ENCODE measurements at places on chromosomes 16 and 17.
A peak's percentile ranks its signal among the peaks of the same experiment; 100 is the strongest.

- DNase-seq = no peak
These were observed 186.6 kb downstream of the WWOX start for GRCh38 chr16:78286065-78286464.

- DNase-seq = no peak
These were observed 14.9 kb upstream of the KCNJ12 start for GRCh38 chr17:21361020-21361809.

DNA sequence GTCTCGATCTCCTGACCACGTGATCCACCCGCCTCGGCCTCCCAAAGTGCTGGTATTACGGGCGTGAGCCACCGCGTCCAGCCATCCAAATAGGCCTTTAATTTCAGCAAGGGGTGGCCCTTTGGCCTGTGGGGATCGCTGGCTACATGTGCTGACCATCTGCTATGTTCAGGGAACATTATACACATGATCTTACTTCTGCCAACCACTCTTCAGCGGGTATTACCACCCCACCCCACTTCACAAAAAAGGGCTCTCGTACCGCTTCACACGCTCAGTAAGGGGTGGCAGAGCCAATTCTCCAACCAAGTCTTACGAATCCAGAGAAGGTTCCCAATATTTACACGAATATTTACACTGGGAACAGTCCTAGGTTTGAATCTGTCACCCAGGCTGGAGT, 11.8 kb downstream of the CCDC92B start:
- no peak for DNase-seq

- DNase-seq = no peak
These were observed 29.5 kb downstream of the MAP2K6 start for GRCh38 chr17:69444023-69444422.

DNA sequence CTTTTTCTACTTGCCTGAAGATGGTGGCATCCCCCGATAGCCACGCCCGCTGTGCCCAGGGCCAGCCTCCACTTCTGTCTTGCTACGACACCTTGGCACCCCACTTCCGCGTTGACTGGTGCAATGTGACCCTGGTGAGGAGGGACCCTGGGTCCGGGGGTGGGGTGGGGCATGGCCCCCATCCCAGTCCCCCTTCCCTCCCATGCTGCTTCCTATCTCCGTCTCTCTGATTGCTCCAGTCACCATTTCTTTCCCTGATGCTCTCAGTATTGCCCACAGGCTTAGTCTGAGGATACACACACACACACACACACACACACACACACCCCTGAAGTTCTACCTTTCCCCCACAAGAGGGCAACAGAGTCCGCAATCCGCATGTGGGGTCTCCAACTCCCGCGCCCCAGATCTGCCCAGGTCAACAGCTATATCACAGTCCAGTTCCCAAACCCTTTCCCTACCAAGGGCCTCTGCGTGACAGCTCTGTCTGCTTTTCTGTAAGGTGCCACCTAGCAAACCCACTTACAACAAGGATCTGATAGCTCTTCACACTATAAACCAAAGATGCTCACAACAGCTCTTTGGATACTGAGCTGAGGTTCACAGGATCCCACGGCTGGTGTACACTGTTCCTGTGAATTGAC, 3.4 kb downstream of the SGCA start:
- DNase-seq = peak; percentile 44

DNA sequence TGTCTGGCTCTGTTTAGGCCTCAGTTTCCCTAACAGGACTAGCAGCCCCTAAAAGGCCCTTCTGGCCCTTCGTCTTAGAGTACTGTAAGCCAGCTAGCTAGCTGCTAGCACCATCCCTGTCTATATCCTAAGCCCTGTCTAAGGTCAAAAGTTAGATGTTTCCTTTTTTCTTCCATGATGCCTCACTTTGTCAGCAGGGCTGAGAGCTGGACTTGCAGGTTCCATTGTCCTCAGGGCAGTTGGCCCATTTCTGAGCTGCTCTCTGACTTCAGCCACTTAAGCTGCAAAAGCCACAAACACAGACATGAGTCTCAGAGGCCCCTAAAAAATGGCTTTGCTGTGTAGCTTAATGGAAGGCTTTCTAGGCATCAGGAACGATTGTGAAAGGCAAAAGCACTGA, 187.7 kb downstream of the CBLN1 start:
- DNase-seq = no peak

- no peak for DNase-seq
These were observed 7.5 kb upstream of the OR1F1 start for GRCh38 chr16:3180445-3180878.

DNA sequence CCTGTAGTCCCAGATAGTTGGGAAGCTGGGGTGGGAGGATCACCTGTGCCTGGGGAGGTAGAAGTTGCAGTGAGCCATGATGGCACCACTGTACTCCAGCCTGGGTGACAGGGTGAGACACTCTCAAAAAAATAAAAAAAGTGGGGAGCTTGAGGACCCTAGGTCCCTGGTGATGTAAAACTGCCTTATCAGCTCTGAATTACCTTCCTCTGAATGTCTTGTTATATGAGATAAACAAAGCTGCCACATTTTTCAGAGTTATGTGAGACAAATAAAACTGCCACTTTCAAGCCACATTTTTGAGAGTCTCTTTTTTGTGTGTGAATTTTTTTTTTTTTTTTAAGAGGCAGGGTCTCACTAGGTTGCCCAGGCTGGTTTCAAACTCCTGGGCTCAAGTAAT, 32.0 kb upstream of the B4GALNT2 start:
- no peak for DNase-seq

DNA sequence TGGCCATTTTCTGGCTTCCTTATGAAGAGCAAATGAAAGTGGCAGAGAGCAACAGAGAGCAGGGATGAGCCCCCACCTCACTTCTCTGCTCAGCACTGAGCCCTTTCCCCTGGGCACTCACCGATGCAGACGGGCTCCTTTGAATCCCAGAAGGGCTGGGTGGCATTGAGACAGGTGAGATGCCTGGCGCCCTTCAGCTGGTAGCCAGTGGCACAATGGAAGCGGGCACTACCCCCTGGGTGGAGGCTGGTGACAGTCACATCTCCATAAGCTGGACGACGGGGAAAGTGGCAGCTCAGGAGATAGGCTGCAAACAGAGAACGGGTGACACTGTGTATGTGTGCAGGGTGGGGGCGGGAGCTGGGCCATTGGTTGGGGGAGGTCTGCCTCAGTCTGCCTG, 12.5 kb upstream of the PHF12 start:
- no peak for DNase-seq

- no peak for DNase-seq
These were observed 450.7 kb upstream of the CCL2 start for GRCh38 chr17:33804401-33804800.

GRCh38 chr16:27924411-27925118, 138.9 kb downstream of the GSG1L start:
- no peak for DNase-seq

- DNase-seq = peak; percentile 37
These were observed 17.3 kb upstream of the HEXD start for GRCh38 chr17:82400830-82401229.

- DNase-seq = no peak
These were observed 181.9 kb downstream of the SPECC1 start for GRCh38 chr17:20191056-20191455.

DNA sequence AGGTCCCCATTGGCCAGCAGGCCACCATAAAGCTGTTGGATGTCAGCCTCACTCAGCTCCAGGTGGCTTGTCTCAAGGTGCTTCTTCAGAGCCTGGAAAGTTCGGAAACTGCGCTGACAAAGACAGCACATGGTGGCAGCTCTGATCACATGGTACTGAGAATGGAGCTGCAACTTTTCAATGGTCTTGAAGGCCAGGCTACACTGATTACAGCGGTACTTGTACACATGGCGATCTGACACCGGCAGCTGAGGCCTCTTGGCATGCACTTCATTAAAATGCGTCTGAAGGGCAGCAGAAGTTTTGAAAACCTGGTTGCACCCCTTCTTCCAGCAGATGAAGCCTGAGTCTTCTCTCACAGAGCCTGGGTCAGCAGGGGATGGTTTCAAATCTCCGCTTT, 249.7 kb downstream of the ZFHX3 start:
- no peak for DNase-seq

DNA sequence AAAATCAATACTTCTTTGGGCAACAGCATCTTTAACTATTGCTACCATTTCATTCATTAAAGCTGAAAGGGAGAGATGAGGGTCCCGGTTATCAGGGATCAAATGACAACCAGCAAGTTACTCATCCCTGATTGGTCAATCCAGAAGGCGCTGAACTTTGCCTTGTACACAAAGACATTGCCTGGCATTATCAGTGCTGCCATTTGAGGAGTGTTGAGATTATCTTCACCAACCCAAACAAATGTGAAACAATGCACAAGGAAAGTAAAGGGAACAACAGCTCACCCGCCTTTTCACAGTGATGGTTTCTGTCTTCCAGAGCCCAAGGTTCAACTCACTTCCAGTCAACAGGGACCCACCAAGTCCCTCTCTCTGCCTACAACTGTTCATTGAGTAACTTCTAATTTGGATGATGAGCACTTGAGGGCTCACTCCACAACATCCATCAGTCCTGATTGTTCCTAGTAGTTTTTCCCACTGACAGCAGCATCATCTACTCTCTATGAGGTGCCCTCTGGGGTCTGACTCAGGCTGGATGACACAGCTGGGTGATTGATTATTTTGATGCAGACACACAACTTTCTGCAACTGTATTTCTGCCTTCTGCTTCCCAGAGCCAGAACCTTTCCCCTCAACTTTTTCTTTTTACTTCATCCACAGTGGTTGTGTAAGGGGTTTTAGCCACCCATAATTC, 32.0 kb downstream of the LYRM9 start:
- no peak for DNase-seq

DNA sequence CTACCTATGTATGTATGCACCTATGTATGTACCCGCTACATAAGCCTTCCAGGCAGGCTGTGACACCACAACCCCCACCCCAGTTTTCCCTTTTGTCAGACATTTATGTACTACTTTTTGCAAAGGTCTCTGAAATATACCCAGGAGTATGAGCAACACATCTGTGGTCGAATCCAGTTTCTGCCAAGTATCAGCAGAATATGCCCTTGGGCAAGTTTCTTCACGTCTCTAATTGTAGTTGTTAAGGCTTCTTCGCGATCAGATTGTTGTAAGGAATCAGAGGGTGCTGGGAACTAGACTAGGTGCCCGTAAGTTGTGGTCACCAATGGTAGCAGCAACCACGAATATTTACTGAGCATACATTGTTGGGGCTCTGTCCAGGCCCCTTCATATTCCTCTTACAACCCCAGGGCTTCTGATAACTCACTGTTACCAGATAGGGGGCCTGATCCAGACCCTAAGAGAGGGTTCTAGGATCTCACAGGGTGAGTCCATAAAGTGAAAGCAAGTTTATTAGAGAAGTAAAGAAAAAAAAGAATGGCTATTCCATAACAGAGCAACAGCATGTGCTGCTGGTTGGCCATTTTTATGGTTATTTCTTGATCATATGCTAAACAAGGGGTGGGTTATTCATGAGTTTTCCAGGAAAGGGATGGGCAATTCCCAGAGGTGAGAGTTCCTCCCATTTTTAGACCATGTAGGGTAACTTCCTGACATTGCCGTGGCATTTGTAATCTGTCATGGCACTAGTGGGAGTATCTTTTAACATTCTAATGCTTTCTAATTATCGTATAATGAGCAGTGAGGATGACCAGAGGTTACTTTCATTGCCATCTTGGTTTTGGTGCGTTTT, 16.6 kb downstream of the NUDT7 start:
- no peak for DNase-seq

DNA sequence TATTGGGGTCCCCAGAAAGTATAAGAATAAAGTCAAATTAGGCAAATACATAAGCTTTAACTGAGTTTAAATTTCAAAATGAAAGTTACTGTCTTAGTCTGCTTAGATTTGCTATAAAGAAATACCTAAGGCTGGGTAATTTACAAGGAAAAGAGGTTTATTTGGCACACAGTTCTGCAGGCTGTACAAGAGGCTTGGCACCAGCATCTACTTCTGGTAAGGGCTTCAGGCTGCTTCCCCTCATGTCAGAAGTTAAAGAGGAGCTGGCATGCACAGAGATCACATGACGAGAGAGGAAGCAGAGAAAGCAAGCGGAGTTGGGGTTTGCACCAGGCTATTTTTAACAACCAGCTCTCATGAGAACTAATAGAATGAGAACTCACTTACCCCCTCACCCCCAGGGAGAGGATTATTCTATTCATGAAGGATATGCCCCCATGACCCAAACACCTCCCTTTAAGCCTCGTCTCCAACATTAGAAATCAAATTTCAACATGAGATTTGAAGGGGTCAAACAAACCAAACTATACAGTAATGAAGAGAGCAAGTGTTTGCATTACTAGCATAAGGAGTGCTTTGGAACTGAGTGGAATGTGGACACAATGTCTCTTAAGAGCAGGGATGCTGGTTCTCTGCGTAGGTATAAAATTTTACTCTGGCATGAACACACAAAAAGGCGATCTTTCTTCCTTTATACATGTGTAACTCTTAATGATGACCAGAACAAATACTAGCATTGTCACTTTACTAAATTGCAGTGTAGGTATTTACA, 292.8 kb upstream of the PMFBP1 start:
- DNase-seq = no peak

GRCh38 chr16:89026121-89026612, 49.2 kb upstream of the CBFA2T3 start:
- DNase-seq = no peak

DNA sequence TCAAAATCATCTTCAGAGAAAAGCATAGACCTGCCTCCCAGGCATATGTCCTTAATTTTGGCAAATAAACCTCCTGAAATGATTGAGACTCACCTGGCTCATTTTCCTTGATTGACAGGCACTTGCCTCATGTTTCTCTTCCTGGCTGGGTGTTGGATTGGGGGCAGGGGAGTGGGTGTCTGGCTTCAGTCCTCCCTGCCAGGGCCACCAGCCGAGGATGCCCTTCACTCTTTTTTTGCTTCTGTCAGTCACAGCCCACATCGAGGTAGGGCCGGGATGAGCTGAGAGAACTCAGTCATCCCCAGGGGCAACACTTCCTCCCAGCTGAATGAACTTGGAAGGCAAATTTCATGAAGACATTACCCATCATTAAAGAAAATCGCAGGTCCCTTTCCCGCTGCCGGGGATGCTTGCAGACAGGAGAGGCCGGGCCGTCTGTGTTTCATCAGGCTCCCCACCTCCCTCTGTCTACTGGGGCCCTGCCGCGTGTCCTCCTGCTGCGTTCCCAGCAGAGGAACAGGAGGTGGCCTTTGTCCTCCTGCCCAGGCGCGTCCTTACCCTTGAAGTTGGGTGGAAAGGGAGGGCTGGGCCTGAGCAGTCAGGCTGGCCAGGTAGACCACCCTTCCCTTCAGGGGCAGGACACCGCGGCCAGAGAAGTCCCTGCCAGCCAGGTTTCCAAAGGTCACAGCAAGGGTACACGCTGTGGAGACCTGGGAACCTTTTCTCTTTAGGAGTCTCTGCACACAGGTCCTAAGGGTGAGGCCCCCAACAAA, 11.2 kb upstream of the DNAH17 start:
- DNase-seq = no peak

Data from T-helper 9 cell (primary cell).